H9 (cell line): ENCODE measurements at places on chromosomes 1 and 21. TPM values are rescaled to one million over a fixed set of nuclear protein-coding genes. Genes with fewer than 3 reads are reported as not detected.

TOMM20 gene
- total RNA-seq, result 191 and 197 TPM in 2 replicates

DNA sequence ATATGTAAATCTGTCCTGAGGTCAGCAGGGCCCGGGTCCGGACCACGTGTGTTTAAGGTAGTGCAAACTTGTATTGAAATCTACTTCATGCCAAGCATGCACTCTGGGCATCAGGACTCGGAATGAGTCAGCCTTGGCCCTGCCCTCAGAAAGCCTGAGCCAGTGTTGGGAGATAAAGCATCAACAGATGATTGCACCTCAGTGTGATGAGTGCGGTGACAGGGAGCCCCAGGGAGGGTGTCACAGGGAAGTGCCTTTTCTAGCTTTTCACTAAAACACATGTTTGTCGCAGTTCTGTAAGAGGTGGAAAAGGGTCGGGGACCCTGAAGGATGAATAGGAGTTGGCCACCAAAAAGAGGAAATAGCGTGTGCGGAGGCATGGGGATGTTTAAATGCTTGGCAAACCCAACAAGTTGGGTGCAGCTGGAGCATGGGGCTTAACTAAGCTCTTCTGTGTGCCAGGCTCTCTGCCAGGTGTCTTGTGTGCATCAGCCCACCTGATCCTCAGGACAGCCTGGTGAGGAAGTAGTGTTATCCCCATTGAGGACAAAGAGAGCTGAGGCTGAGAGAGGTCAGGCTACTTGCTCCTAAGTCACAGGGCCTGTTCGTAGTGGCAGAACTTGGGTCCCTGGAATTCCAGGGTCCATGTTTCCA, 48.2 kb upstream of the EPB41 start:
- no peak for DNase-seq

- peak; percentile 76 for DNase-seq
These were observed 7.4 kb downstream of the WDR77 start for GRCh38 chr1:111441573-111442192.

DNA sequence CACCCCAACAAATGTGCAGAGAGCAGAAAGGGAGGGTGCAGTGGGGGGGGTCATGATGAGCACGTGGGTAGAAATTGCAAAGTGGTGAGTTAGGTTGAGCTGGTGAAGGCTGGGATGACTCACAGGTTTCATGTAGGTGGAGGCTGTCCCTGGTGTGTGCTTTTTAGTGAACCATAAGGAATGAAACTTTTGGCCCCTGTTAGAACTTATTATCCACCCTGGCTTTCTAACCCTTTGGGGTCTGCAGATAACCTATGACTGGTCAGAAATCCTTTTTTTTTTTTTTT, 46.9 kb downstream of the DOP1B start:
- no peak for DNase-seq

- no peak for DNase-seq
These were observed 7.1 kb downstream of the PHLDA3 start for GRCh38 chr1:201461645-201462441.

HSD11B1 gene
- not detected in 2 replicates for total RNA-seq

HSD3B1 gene
- total RNA-seq, result not detected in 2 replicates

DNA sequence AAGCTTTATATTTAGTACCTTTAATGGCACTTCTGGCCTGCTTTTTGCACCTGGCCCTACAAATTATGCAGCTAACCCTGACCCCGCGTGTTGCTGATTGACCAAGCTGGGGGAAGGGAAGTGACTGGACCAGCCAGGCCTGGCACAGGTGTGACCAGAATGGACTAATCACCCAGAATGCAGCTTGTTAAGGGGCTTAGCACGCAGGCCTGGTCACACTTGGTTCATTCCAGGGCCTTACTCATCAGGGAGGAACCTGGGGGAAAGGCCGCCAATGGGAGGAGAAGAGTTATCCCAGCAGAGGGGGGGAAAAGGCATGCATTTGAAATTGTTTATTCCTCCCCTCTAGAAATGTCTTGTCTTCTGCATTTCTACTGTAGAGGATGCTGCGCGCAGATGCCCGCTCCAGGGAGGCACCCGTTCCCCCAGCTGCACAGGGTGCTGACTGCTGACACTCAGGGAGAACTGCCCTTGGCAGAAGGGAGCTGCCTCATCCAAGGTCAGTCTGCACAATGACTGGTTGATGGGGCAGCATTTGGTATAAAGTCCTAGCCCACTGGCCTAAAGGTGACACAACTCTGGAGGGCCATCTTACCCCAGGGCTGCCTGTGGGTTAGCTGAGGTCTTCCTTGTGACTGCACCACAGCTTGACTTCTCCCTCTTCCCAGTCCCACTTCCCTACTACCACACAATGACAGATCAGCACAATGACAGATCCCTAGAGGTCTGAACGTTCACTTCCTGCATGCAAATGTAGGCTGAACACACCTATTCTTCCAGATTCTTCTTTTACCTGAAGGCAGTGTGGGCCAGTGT, 29.0 kb downstream of the DHCR24 start:
- no peak for DNase-seq

GRCh38 chr1:115183721-115184259, 94.5 kb upstream of the TSPAN2 start:
- DNase-seq, result no peak

- no peak for DNase-seq
These were observed 49.5 kb upstream of the RAB4A start for GRCh38 chr1:229221106-229222019.

- no peak for DNase-seq
These were observed 5.0 kb downstream of the SDF4 start for GRCh38 chr1:1226566-1227362.

LCE1F gene
- not detected in 2 replicates for total RNA-seq

DNA sequence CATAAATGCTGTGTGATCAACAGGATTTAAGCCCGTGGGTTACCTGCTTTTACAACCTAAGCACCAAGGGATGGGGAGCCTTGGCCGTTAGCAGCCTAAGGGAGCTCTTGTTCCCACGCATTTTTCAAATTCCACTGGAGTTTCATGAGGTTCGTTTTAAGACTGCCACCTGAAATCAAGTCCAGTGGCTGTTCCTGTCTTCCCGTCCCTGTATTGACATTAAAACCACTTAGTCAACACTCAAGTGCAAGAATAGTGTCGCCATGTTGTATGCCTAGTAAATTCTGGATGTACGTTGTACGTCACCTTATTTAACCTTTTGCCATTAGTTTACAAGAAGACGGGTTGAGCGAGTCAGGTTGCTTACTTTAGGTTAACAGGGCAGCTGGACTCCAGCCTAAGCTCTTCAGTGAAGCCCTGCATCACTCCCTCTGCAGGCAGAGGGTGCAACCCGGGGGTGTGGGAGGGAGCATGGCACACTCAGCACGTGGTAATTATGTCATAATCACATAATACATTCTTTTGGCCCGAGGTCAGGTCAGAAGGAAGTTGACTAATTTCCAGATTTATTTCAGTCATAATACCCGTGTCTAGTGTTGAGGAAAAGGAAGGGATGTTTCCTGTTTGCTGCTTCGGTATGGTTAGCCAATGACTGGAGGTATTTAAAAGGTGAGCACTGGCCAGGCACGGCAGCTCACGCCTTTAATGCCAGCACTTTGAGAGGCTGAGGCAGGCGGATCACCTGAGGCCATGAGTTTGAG, 42.5 kb downstream of the CNST start:
- peak; percentile 31 for DNase-seq

MCOLN3 gene
- total RNA-seq, result 10.6 and 10.8 TPM in 2 replicates

GRCh38 chr1:153507926-153508583, 27.7 kb downstream of the S100A6 start:
- no peak for DNase-seq

PALMD gene
- total RNA-seq, result not detected in 2 replicates

- DNase-seq, result no peak
These were observed 135.7 kb upstream of the SLC45A1 start for GRCh38 chr1:8182034-8182761.

FAM177B gene
- total RNA-seq, result not detected in 2 replicates

DNA sequence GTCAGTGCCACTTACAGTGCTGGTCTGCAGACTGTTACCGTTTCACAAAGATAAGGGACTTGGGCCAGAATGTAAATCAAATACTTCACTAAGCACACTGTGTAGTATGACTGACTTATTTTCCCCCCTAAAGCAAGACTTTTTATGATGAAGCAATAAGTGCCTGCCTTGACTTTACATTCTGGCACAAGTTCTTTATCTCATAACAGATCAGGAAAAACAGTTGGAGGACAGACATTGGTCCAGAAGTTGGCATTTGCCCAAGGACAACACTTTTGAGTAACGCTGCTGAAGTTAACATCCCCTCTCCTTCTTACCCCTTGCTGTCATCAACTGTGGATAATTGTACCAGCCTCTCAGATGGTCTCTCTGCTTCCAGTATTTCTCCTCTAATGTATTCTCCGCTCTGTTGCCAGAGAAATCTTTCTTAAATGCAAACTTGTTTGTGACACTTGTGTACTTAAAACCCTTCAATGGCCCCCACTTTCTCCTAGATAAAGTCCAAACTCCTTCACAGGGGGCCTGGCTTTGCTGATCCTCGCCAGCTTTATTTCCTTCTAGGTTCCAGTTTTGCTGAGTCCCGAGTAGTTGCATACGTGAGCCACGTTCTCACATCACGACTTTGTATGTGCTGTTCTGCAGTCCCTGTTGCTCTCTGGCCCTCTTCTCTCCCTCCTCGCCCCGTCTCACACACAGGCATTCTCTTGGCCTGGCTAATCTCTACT, 45.7 kb downstream of the S1PR1 start:
- DNase-seq, result no peak

- no peak for DNase-seq
These were observed at the start of gene TFF3 for GRCh38 chr21:42315296-42315891. TFF3 (minus strand) TSS chr21:42315409; CDS start chr21:42315374, 35 bp downstream.

- DNase-seq, result no peak
These were observed 216.4 kb downstream of the VAV3 start for GRCh38 chr1:107748531-107748930.

GRCh38 chr1:230940848-230941247, 37.8 kb downstream of the TTC13 start:
- DNase-seq, result no peak

GRCh38 chr1:86956221-86956620, 41.8 kb downstream of the HS2ST1 start:
- no peak for DNase-seq

FCMR gene
- not detected in 2 replicates for total RNA-seq

GRCh38 chr1:17365293-17365692, 6.7 kb upstream of the PADI6 start:
- no peak for DNase-seq

- DNase-seq, result no peak
These were observed 80.9 kb downstream of the SPSB1 start for GRCh38 chr1:9373619-9374018.

LCK gene
- 37.0 and 37.6 TPM in 2 replicates for total RNA-seq

DNA sequence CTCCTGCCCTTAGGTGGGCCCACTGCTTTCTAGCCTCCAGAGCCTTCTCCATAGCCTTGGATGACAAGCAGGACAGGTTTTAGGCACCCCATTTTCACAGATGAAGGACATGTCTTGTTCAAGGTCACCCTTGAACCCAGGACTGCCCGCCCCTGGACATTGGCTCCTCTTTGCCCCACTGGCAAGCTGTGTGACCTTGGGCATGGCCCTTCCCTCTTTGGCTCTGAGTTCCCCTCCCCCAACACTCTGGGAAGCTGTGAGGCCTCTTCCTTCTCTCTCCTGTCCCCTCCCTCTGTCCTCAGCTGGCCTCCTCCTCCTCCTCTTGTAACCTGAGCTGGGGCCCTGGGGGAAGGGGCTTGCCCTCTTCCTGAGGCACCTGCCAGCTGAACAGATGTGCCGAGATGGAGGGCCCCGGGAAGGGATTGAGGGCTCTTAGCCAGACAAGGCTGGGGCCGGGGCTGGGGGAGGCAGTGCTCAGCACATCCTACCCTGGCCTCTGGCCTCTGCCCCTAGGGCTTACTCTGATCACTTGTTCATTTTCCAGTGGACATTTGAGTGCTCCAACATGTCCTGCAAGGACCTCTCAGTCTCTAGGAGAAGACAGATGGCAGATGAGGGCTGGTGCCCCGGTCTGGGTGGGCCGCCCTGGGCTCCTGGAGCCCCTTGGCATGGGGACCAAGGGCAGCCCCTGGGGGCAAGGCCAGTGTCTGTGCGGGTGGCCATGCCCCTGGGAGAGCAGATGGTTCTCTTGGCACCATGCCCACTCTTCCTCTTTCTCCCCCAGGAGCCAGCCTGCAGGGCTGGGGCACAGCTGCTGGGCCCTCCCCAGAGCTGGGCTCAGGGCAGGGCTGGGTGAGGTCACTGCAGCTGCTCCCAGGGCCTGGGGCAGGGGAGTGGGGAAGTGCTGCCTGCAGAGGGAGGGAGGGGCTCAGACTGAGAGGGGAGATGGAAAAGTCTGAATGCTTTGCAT, 10.7 kb downstream of the FOXO6 start:
- peak; percentile 96 for DNase-seq

DNA sequence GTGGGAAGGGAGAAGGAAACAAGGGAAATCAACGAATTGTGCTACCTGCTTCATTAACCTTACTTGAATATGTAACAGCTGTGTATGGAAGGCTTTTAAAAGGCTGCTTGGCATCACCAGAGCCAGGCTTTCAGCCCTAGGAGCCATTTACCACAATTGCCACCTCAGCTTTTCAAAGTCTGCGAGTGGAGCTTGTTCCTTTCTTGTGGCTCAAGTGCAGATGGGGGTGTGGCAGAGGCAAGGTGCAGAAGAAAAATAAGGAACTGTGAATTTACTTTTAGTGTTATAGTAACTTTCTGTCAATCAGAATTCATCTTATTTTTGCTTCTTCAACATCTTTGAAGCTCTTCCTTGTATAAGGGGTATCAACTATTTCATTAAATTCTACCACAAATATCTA, 17.6 kb downstream of the CLCA2 start:
- DNase-seq, result no peak

PAPPA2 gene
- 0.75 and 0.81 TPM in 2 replicates for total RNA-seq

- no peak for DNase-seq
These were observed 35.7 kb upstream of the CNN3 start for GRCh38 chr1:94962409-94963265.

GRCh38 chr21:39218082-39218409, 34.8 kb upstream of the PSMG1 start:
- no peak for DNase-seq

PPIAL4G gene
- not detected in 2 replicates for total RNA-seq

- no peak for DNase-seq
These were observed 27.9 kb downstream of the MYOM3 start for GRCh38 chr1:24084050-24084449.

DNA sequence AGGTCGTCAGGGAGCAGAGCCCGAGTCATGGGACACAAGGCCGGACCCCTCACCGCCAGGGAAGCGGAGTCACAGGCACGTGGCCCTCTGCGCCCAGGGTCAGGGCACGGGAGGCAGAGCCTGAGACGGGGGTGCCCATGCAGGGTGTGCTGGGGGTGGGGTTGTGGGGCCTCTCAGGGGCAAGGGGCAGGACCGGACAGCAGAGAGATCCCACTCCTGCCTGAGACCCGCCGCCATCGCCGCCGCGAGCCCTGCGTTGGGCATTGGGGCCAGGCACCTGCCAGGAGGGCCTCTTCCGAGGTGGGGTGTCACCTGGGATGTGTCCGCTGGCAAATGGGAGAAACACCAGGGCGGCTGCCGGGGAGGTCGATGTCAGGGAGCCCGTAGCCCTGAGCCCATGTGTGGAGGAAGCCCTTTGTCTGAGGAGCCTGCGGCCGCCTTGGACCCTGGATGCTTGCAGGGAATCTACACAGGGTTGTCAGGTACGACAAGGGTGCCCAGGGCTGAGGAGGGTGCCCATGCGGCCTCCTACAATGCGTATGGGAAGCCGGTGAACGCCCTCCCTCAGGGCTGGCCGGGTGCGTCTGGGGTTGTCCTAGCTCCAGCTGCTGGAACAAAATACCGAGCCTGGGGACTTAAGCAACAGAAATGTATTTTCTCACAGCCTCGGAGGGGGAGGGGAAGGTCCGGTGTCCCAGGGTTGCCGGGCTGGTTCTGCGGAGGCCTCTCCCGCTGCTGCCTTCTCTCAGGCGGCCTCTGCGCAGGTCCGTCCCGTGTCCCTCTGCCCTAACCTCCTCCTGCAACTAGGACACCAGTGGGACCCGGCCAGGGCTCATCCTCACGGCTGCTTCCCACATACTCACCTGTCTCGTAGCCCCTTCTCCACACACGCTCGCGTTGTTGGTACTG, 16.4 kb upstream of the C1orf159 start:
- no peak for DNase-seq
